ENCODE measurements at places on chromosomes 7 and 10.

- DNase-seq = no peak
Measured at GRCh38 chr7:26513948-26514347, 222.3 kb downstream of the SNX10 start.

GRCh38 chr7:149060156-149060555 lies 30.4 kb downstream of the ZNF786 start:
- DNase-seq = peak; percentile 8

GRCh38 chr7:117458977-117459583 lies 20.7 kb upstream of the CFTR start:
- DNase-seq = no peak

- peak; percentile 40 for DNase-seq
Measured at GRCh38 chr7:65798111-65799075, 74.5 kb upstream of the VKORC1L1 start.

GRCh38 chr10:114879541-114880158 lies 58.1 kb downstream of the FHIP2A start:
- no peak for DNase-seq

DNA sequence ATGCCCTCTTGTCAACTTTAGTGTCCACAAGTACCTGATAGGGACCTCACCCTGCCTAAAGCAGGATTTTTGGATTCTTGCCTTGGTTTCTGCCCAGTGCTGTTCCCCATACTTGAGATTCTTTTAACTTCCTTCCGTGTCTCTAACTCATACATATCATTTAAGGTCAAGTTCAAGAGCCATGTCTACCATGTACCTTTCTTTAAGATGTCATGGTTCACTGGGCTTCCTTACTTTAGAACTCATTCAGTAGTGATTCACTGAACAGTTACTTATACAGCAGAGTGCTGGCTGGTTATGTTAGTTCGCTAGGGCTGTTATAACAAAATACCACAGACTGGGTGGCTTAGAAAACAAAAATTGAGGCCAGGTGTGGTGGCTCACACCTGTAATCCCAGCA lies 5.0 kb upstream of the CFAP58 start:
- no peak for DNase-seq

DNA sequence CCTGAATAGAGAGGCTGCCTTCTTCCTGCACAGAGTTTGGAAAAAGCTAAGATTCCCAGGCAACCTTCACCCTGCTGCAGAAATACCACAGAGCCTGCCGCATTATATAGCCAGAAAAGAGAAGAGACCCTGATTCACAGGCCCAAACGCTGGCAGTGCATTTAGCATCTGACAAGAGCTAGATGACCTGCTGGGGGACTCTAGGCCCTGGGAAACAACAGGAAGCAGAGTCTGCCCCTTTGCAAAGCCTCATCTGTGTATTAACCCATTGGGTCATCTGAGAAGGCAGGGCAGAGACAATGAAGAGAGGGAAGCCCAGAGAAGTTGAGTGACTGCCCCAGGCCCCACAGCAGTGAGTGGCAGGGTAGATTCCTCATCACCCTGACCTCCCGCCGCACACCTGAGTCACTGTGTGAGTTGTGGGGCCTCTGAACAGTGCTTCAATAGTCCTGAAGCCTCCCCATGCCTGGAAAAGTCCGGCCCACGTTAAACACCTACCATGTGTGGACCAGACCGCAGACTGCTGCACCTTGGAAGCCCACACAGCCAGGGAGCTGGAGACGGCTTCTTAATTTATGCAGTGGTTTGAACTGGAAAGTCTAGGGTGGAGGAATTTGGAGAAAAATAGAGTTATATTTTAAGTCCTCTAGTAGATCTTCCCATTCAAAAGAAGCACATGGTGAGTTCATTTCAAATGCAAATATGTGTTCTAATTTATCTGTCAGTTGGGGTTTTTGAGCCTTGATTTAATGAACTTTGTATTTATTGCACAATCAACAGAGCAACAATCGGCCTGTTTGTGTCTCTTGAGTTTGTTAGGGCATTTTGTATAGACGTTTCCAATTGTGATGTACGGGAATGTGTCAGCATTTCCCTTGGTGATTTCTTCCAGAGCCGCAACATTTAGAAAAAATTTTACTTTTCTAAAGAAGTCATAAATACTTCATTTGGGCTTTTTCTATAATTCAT lies 80.4 kb upstream of the GPR26 start:
- DNase-seq = no peak

GRCh38 chr7:144503215-144503614 lies 99.7 kb upstream of the NOBOX start:
- no peak for DNase-seq

GRCh38 chr7:110296321-110296720 lies 794.6 kb upstream of the LRRN3 start:
- DNase-seq = no peak

- no peak for DNase-seq
Measured at GRCh38 chr7:17586711-17587110, 288.3 kb downstream of the AHR start.

DNA sequence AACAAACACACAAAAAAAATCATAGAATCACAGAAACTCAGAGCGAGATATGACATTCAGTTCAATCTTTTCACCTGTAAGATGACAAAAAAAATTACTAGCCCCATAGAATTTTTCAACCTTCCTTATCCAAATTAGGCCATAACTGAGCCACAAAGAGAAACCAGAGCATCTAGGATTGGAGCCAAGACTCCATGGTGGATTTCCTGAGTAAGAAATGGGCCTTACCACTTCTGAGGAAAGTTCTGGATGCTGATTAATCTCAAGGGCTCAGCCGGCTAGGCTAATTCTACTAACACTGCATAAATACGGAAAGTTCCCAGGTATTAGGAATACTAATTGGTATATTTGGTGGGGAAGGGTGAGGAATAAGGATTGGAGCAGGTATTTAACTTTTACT lies 16.8 kb downstream of the LIPM start:
- DNase-seq = no peak

- no peak for DNase-seq
Measured at GRCh38 chr7:19617901-19618300, 90.9 kb downstream of the POLR1F start.

DNA sequence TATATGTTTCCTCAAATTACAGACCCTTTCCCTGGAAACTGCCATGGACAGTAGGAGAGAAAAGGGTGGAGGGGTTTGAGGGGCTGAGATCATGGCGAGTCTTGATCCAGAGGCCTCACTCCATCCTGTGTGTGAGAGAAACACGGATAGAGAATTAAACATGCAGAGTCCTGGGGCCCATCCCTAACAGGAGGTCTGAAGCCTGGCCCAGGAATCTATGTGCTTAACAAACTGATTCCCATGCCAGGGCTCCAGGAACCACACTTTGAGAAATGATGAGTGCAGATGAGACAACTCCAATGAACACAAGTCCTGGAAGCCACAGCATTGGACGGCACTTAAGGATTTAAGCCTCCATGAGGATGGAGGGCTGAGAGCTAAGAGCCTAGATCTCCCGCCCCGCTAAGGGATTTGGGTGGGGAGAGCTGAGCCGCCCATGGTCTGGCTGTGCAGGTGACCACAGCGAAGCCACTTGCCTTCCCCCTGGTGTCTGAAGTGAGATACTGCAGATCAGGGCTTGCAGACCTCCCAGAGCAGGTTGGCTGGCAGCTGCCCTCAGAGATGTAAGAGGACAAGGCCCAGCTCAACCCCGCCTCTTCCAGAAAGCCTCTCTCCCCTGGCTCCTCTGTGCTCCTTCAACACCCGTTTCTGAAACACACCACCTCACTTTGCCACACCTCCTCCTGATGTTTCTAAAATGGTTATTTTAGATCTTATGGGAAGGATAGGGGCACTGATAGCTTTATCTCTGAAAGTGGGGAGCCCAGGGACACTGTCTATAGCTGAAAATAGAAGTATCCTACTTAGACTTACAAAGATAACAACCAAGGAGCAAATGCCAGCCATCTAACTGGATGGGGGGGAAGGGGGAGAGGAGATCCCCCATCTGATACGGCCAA lies 24.8 kb upstream of the EIF5AL1 start:
- peak; percentile 23 for DNase-seq

- no peak for DNase-seq
Measured at GRCh38 chr10:12841826-12842225, 159.7 kb downstream of the CCDC3 start.

DNA sequence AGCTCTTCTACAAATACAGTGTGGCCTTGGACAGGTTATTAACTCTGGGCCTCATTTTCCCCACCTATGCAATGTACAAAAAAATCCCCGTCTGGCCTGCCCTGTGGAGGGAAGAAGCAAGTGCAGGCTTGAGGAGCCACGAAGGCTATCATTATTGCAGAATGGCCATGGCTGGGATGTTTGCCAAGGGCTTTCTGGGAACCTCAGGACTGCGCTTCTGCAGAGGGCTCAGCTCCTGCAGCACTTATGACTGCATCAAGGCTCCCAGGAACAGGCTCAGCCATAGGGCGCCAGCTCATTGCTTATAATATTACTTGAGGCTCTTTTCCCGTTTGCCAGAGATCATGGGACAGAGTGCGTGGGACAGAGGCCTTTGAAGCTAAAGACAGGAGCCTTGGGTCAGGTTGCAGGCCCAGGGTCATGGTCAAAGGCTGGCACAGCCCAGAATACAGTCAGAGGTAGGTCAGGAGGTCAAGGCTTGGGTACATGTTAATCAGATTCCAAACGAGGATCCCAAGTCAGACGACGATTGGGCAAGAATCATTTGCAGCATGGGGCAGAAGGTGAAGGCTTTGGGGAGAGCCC lies 20.6 kb upstream of the C10orf105 start:
- peak; percentile 78 for DNase-seq

GRCh38 chr7:73721377-73721817 lies 1.9 kb upstream of the STX1A start:
- no peak for DNase-seq
